Skeletal muscle cell (primary cell): ENCODE measurements at places on chromosomes 4 and X.

- DNase-seq = no peak
These were observed 334.3 kb upstream of the GATB start for GRCh38 chr4:152094970-152095700.

GRCh38 chrX:49003696-49004095, 1.6 kb upstream of the GRIPAP1 start:
- DNase-seq = no peak

- no peak for DNase-seq
These were observed 16.4 kb downstream of the PSAPL1 start for GRCh38 chr4:7418131-7418943.

- no peak for DNase-seq
These were observed 300.0 kb downstream of the IDS start for GRCh38 chrX:149205081-149205480.

DNA sequence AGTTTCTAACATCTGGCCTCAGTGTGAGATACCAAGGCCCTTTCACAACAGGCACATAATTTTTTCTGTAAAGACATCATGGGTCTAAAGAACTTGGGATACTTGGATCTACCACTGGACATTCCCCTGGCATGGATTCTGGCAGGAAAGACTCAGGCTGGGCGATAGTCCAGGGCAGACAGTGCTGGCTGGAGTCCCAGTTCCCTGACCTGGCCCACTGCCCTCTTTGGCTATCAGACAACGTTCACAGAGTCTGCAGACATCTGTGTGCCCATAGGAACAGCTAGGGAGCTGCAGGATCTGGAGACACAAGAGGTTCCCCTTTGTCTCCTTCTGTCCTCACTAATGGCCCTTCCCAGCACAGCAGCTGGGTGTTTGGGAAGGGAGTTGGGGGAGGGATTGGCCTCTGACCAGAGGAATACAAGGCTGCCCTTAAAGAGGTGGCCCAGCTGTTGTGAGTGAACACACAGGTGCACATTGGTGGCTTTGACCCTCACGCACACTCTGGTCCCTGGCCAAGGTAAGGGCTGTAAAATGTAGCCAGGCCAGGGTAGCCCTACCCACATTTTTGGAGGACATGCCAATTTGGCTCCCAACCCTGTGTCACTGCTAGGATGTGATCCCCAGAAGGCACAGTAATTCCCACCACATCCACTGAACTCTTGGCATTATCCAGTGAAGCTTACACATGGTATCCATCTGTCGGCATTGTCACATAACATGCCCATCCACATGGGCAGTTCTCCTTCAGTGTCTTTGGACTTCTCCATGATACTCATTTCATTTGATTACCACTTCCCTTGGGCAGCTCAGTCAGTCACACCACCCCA, 72.3 kb downstream of the SOX3 start:
- no peak for DNase-seq

DNA sequence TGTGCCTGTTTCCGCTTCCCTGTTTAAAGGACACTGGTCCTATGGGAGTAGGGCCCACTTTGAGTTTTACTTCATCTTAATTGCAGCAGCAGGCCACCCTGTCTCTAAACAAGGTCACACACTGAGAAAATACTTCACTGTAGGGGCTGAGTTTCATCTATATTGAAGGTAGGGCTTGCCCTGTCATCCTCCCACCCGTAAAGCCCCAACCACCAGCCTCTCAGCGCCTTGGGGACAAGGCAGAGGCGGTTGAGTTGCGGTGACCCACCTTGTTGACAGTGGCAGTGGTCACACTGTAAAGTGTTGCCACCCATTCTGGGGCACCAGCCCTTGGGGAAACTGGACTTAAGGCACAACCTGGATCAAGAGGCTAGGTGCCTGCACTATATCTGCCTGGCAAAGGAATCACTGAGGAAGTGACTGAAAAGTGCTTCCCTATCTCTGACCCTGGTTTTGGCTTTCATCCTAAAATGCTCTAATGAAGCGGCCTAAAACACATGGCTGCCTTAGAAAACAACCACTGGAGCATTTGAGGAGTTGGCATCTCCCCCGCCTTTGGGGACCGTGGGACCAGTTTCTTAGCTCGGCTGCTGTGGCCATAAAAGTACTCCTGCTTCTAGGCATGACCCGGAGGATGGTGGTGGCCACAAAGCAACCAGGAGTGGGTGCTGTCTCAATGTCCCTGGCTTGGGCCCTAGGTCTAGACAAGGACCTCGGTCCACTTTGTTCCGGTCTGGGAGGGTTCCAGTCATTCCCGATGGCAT, 7.8 kb upstream of the WDR1 start:
- DNase-seq = no peak

DNA sequence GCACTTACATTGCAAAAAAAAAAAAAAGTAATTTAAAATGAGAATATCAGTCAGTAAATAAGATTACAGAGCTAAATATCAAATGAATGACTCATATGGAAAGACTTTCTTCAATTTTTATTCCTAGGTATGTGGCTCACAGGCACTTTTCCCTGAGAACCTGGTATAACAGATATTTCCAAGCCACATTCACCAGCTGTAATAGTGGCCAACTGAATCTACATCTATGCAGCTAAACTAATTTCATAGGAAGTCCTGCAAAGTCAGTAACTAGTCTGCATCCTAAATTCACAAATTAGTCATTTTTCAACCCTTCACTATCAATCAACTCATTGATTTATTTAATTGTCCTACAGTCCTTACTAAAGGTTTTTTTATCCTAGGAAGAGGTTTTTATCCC, 5.6 kb downstream of the PDE5A start:
- DNase-seq = no peak

- DNase-seq = no peak
These were observed 103.4 kb upstream of the PAK3 start for GRCh38 chrX:110992611-110993010.

DNA sequence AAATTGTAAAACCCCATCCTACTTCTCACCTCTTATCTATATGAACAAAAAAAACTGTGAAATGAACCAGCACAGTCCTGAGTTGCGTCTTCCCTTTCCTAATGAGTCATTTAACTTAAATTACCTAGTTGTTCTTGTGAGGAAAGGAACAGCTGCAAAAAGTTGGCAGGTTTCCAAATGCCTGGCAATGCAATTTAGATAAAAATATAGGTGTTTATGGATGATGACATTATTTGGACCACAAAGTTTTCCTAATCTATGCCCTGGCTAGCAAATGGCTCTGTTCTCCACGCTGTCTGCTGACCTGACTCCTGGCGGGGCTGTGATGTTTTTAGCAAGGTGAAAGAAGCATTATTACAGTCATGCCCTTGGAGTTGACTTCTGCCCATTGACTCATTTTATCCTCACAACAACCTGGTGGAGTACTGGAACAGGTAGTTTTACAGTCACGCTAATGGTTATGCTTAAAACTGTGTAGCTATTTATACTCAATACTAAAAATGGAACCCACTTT, 29.8 kb upstream of the RELL1 start:
- DNase-seq = peak; percentile 76

DNA sequence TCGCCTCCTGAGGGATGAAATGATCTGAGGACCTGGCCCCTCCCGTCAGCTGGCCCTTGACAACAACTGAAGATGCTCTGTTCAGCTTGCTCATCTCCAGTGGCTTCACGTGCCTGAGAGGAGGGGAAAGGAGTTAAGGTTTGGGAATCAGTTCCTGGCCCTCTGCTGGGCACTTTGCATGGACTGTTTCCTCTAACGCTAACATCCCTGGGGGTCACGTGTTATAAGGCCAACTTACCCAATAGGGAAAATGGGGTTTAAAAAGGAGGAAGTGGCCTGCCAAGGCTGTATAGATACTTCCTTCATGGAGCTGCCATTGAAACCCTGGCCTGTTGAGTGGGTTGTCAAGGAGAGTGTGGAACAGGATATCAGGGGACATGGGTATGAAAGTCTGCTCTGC, 65.6 kb downstream of the OR13H1 start:
- DNase-seq = no peak

DNA sequence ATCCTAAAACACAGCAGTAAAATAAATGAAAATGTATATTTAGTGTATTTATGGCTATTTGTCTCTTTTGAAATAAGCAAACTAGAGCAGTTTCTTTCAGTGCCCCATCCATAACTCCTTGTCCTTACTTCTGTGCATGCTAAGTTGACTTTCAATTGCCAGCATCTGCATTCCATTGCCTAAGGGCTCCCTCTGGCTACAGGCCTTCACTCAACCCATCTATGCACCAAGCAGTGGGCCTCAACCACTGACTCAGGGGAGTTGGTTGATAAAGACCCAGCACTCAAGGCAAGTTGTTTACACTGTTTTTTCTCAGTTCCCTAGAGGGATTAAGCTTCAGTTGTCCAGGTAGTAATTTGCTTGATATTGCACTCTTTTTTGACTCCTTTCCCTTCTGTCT, 265.7 kb downstream of the IQCM start:
- no peak for DNase-seq

GRCh38 chr4:153419673-153420278, 46.4 kb upstream of the TMEM131L start:
- no peak for DNase-seq

DNA sequence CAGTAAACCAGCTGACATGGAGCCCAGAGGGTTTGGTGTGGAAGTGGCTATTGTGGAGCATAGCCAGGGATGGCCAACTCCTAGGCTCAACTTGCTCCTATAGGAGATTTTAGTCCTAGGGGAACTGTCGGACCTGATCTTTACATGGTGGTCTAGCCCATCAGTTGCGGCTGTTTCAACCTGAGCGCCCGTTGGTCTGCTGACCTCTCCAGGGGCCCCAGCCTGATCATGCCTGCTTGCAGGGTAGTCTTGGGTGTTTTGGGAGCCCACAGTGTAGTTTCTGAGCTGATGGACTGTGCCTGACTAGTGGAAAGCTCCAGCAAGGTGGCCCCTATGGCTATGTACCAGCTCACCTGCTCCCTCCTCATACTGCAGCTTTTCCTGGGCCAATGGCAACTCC, 597.0 kb downstream of the IQCM start:
- no peak for DNase-seq

DNA sequence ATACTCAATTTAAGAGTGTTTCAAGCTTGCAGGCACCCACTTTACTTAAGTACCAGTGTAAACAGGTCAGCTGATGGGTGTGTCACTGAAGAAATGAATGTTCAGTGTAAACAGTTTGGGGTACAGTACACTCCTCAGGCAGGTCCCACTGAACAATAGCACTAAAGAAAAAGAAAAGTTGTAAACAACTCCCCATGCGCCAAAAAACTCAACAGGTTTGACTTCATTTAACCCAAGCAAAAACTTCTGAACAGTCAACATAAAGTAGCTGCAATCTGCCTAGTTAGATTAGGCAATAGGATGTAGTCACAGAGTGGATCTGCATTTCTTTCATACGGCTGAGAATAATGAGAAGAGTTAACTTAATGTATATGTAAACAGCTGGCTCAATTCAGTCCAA, 93.2 kb downstream of the FAM13A start:
- DNase-seq = no peak

GRCh38 chr4:74623041-74623440, 171.3 kb downstream of the BTC start:
- DNase-seq = no peak

- DNase-seq = peak; percentile 88
These were observed 28.5 kb downstream of the TBCK start for GRCh38 chr4:106287353-106287969.

DNA sequence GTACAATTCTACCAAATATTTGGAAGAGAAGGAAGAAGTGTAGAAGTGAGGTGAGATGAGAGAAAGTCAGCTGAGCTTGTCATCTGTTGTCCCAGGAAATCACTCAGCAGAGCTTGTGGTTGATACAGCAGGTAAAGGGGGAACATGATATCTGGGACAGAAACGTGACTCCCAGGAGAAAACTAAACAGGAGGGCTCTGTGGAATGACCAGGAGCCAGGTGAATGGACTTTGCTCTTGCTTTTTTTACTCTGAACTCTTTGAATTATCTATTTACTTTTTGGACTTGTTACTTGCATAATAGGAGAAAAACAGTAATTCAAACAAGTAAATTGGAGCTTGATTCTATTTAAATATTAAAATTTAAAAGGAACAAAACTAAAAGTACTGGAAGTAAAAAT, 555.6 kb upstream of the FRG1 start:
- DNase-seq = no peak

DNA sequence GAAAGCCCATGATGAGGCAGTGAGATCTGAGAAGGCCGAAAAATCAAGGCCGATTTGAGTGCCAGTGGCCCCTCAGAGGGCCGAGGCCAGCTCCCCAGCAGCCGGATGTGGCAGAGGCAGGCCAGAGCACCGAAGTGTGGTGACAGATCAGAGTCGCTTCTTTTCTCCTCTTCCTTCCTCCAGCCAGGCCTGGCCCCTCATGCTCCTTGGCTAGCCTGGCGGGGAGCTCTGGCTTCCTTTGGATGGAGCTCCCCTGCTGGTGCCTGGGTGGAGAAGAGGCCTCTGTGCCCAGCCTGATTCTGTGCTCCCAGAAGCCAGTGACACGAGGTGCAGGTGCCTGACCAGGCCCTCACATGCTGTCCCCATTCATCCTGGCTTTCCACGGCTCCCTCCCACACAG, 127.2 kb upstream of the PABPC4L start:
- DNase-seq = no peak

DNA sequence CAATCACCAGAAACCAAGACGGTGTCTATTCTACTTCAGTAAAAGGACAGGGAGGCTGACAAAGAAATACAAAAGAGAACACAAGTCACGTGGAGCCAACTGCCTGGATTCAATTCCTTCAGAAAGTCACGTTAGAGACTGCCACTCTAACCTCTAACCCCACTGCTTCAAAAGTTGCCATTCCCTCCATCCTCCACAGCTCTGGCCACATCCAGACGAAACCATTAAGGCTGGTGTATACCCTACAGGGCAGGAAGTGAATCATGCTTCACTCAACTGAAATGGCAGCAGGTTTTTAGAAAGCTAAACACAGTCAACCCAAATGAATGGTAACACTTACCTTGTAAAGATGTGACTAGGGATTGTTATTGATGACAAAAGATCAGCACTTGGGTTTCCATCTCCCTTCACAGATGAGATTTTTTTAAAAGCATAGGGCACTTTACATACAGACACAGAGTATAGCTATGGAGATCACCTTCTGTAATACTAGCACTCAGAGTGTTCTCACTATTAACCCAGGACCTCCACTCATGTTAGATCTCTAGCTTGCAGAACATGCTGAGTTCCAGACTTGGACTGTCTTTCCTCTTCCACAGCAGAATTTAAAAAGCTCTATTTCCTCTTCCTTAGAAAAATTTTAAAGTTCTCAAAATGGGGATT, 37.4 kb downstream of the MAML3 start:
- DNase-seq = no peak

GRCh38 chr4:76804096-76804495, 93.8 kb downstream of the SOWAHB start:
- peak; percentile 27 for DNase-seq

- no peak for DNase-seq
These were observed 7.5 kb downstream of the MSANTD1 start for GRCh38 chr4:3256230-3257102.

GRCh38 chr4:98298022-98298421, 36.8 kb downstream of the RAP1GDS1 start:
- DNase-seq = no peak

DNA sequence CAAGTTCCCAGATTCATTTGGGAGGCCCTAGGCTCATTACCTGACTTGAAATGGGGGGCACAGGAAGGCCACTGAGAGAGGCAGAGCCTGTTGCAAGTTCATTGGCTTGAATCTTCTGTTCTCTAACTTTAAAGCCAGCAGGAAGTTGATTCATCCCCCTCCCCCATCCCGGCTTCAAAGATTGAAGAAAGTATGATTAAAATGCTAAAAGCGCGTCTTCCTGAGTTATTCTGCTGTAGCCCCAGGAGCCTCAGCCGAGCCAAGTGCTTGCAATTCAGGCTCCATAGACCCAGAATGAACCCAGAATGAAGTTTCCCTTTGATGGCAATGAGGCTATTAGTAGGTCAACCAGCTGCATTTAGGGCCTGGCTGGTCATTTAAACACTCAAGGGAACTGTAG, 14.7 kb downstream of the CHST7 start:
- no peak for DNase-seq

- DNase-seq = no peak
These were observed 407.0 kb downstream of the BCOR start for GRCh38 chrX:39690541-39691415.
